ENCODE measurements at places on chromosomes 2 and 18.

DNA sequence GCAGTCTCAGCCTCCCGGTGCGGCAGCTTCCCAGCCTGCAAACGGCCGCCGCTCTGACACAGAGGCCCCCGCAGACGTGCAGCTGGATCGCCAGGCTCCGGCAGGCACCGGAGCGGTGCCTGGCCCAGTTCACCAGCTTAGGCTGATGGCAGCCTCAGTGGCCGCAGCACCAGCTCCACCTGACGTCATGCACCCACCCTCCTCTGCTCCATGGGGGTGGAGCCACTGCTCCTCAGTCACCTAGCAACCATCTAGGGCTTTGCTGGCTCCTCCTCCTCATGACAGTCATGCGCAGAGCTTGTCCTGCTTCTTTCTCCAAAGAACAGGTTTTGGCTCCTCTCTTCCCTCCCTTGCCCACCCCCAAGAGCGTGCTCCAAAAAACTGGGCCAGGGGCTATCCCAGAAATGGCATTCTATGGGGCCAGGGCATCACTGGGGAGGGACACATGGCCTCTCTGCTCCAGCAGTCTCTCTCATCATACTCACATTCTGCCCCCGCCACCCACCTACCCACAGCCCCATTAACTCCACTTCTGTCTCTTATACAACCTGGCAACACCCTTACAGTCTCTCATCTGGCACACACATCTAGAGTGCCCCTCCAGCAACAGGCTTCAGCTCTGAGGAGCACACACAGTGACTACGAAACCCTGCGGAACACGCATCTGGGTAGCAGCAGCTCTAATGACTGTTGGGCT lies 5.5 kb downstream of the DCTN1 start:
- DNase-seq, result no peak

DNA sequence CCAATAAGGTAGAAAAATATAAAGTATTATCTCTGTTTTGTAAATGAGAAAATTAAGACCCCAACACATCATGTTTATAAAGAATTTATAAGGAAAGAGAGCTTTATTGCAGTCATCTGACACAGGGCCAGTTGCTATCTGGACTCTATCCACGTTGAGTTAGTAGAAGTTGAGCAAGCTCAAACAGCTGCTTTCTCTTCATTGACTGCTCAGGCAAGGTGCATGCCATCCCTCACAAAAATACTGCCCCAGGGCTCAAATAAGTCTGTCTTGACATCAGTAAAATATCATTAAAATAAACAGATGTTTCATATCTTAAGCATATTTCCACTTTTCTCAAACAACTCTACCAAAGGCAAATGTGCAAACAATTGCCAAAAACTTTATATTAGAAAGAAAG lies 14.8 kb downstream of the COL5A2 start:
- no peak for DNase-seq

GRCh38 chr2:106105151-106105922 lies 88.8 kb downstream of the UXS1 start:
- DNase-seq, result no peak

GRCh38 chr2:18402-19271 lies 27.7 kb downstream of the FAM110C start:
- DNase-seq, result no peak

- no peak for DNase-seq
Observed at GRCh38 chr2:73249636-73250035, 15.5 kb downstream of the CCT7 start.

DNA sequence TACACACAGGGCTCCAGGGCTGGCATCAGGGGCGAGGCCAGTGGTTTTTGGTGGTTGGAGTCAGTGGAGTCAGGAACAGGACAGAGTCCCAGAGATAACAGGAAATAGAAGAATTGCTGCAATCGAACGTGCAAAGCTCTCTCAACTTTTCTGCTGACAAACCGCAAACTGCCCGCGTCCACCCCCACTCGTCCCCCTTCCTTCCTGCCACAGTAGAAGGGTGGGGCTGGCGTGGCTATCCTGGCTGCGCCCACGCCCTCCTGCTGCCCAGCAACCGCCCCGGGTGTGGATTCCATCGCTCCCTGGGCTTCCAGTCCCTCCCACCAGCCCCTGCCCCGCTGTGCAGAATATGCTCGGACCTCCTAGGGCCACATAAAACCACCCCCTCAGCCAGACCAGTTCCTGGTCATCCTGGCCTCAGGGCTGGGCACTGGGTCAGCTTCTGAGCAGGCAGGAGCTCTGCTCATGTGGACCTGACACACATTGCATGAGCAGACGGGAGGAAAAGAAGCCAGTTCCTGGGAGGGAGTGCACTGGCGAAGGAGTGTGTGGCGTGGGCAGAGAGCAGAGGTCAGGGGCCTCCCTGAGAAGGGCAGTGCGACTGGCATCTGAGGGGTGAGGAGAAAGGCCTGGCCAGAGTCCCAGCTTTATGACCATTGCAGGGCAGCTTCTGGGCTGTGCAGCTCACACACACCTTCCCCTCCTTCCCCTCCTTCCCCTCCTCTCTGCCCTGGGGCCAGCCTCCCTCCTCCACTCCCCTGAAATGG lies 85.4 kb upstream of the ATG16L1 start:
- peak; percentile 78 for DNase-seq

Measured in suppressor macrophage treated with lipopolysaccharide for 1 hour (primary cell).